IPS DF 19.7 (cell line): ENCODE measurements at places on chromosomes 13 and 19.

- no peak for DNase-seq
These were observed 100.8 kb downstream of the TUBGCP3 start for GRCh38 chr13:112487127-112487517.

- DNase-seq: no peak
These were observed 96.6 kb downstream of the COL4A2 start for GRCh38 chr13:110403721-110404120.

DNA sequence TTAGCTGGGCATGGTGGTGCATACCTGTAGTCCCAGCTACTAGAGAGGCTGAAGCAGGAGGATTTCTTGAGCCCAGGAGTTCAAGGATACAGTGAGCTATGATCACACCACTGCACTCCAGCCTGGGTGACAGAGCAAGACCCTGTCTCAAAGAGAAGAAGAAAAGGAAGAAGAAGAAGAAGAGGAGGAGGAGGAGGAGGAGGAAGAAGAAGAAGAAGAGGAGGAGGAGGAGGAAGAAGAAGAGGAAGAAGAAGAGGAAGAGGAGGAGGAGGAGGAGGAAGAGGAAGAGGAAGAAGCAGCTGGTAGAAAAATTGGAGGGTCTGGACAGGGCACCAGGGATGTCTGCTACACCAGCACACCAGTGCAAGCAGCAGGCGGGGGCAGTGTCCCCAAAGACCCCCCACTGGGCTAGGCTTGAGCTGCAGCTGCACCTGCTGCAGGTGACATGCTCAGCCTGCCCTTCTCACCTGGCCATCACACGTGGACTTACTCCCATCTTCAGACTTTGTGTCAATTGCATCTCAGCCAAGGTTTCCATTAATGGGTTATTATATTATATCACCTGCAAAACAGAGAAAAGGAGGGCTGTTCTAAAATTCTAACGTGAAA is 180.9 kb upstream of the ZNF507 start:
- DNase-seq: no peak

- DNase-seq: no peak
These were observed 67.6 kb downstream of the TEX29 start for GRCh38 chr13:111387945-111388600.

GRCh38 chr13:60260440-60260839 is 96.7 kb upstream of the DIAPH3 start:
- peak; percentile 25 for DNase-seq

DNA sequence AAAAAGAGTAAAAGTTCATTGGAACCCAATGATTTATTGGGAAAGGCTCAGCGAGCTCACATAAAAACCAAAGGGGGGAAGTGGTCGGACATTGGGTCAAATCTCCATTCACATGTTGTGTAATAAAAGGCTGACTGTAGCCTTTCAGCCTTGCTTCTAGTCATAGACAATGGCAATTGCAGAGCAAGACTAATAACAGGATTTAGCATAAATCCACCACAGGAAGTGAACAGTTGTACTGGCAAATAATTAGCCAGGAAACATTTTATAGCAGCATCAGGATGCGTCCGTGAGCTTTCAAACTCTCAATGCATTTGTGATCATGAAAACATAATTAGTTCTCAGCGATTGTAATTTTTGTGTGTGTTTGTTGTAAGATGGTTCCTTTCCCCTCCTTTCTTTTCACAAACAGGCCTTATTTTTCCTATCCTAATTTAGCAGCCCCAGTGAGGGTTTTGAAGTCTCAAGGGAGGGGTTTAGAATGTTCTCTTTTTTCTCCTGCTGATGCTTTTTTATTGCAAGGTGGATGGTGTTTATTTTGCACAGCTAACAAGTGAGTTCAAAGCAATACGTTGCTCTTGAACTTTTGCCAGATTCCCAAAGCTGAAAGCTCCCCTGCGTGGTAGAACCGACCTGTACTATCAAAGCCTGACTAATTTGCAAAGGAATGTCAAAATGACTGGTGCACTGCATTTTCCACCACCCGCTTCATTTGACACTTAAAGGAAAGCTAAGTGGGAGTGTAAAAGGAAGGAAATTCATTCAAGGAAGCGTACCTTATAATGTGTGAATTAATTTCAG is 105.6 kb downstream of the SPRY2 start:
- DNase-seq: no peak

- DNase-seq: no peak
These were observed 16.4 kb upstream of the KCTD15 start for GRCh38 chr19:33780251-33780650.

GRCh38 chr19:55109527-55110291 is 7.7 kb downstream of the PPP1R12C start:
- DNase-seq: no peak

GRCh38 chr19:594265-594870 is 4.7 kb downstream of the HCN2 start:
- no peak for DNase-seq
